ENCODE measurements at places on chromosomes 13 and 19.

- no peak for DNase-seq
Measured at GRCh38 chr13:106472621-106473020, 62.8 kb downstream of the EFNB2 start.

DNA sequence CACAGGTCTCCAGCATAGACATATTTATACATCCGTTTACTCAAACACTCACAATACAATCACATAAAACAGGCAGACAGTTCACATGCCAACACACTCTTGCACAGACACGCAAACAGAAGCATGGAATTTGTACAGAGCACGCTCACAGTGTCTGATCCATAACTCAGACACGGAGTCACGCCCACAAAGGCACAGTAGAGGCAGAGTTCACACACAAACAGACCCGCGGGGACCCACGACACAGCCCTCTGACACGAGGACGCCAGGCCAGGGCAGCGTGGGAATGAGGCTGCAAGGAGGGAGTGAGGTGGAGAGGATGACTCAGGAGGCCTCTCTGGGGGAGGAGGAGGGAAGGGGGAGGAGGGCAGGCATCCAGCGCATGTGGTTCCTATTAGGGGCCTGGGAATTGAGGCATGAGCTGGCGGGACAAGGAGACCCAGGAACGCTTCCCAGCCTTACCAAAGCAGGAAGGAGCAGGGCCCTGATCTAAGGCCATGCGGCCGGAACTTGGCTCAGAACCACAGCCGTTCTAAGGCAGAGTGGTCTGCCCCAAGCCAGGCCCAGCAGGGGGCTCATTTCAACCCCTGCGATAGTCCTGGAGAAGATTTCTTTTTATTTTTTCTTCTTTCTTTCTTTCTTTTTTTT is 9.1 kb upstream of the OLFM2 start:
- no peak for DNase-seq

GRCh38 chr13:101916108-101916774 is 463.8 kb downstream of the ITGBL1 start:
- no peak for DNase-seq

DNA sequence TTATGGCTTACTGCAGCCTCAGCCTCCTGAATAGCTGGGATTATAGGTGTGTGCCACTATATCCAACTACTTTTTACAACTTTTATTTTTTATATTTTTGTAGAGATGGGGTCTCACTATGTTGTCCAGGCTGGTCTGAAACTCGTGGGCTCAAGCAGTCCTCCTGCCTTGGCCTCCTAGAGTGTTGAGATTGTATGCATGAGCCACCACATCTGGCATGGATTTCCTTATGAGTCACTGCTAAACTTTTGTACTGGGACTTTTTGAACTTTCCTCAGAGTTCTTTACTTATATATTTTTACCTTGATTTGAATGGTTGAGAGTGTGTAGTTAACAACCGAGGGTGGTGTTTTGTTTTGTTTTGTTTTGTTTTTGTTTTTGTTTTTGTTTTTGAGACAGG is 33.4 kb downstream of the DNAJC3 start:
- DNase-seq = no peak

GRCh38 chr19:3684054-3684816 is 16.0 kb downstream of the PIP5K1C start:
- DNase-seq = no peak

DNA sequence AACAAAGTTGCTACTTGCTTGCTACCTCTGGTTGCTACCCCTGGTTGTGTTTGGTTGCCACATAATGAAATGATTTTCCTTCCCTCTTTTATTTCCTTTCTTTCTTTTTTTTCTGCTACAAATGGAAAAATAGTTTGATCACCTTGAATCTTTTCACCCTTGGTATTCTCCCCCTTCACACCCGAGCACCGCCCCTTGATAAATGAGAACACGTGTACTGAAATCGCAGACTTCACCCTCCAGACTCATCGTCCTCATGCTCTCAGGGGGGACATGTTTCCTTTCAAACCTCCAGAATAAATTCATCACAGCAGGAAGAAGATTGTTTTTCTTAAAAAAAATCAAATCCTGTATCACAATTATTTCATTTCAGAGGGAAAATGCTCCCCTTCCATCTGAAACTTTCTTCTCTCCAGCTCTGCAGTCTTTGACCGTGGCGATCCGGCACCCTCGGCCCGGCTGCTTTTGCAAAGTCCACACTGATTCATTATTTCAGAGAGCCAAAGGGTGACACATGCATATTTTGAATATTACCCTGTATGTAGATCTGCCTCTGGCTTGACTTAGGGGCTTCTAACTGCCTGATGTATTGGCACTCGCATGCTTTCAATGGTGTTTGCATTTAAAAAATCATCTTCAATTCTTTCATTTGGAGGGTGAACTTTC is 222.6 kb upstream of the MAB21L1 start:
- no peak for DNase-seq

DNA sequence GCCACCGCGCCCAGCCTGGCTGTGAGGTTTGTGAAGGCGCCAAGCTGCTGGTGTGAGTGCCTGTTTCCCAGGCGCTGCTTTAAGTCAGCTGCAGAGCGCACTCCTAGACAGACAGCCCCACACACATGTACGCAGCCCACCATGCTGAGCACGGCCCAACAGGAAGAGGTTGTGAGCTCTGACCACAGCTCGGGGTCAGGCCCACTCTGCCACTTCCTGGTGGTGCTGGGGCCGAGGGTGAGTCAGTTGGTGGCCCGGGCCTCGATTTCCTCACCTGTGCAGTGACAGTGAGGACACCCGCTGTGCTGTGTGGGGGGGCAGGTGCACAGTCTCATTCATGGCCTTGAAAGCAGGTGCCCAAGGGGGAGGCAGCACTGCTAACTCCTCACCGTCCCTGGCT is 106.7 kb downstream of the KDM4B start:
- no peak for DNase-seq

DNA sequence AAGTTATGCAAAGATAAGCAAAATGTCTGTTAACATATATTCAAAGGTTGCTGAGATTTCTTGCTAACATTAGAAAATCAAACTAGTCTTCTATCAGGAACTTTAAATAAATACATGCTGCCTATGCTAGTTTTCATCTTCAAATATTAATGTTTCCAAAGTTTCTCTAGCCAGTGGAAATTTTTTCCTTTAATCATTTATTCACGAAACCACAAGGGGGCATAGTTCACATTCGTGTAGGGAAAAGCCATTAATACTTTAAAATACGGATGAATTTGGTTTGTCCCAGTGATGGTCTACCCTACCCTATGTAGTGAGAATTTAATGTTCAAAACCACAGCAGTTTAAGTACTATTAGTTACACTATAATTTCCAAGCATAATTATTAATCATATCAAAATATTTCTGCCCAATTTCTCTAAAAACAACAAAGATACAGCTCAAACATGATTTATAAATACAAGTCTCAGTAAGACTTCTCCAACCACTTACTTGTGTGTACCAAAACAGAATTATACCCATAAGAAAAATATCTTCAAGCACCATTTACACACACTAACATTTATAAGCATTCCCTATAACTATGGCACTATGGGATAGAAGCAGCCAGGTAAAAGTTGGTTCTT is 16.2 kb downstream of the NUFIP1 start:
- no peak for DNase-seq

GRCh38 chr19:55206664-55207500 is 2.4 kb downstream of the PTPRH start:
- no peak for DNase-seq

- no peak for DNase-seq
Measured at GRCh38 chr19:10467104-10467706, 36.0 kb downstream of the KEAP1 start.

GRCh38 chr19:1747285-1748114 is 5.8 kb upstream of the ONECUT3 start:
- DNase-seq = no peak

DNA sequence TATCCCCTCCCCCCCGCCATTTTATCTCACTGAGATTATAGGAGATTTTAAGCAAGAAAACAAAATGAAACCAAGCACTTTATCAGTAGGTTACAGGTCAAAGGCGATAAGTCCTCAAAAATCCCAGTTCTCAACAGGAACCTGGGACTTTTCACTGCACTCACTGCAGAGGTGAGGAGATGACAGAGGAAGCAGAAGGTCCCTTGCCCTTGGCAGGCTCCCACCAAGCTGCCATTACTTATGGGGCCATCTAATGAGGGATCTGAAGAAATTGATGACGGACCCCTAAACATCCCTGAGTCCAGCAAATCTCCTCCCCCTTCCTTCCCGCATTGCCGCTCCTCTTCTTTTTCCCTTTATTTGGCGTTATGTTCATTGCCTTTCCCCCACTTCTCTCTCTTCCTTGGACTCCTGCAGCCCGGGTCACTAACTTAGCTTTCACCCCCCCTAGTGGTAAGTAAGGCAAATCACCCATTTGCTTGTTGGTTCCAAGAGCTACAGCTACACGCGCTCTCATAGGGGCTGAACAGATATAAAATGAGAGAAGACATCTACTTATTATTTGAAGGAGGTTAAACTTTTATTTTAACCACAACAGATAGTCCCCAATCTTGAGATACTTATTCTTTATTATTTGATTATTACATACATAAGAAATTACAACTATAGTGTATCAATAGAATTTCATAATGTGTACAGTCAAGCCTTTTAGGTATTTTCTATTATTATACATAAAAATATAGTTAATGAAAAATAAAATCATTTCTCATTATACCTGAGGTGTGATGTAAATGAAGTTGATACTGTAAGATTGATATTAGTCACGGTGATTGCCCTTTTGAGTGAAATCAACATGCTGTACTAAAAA is 52.0 kb upstream of the ARGLU1 start:
- DNase-seq = no peak

DNA sequence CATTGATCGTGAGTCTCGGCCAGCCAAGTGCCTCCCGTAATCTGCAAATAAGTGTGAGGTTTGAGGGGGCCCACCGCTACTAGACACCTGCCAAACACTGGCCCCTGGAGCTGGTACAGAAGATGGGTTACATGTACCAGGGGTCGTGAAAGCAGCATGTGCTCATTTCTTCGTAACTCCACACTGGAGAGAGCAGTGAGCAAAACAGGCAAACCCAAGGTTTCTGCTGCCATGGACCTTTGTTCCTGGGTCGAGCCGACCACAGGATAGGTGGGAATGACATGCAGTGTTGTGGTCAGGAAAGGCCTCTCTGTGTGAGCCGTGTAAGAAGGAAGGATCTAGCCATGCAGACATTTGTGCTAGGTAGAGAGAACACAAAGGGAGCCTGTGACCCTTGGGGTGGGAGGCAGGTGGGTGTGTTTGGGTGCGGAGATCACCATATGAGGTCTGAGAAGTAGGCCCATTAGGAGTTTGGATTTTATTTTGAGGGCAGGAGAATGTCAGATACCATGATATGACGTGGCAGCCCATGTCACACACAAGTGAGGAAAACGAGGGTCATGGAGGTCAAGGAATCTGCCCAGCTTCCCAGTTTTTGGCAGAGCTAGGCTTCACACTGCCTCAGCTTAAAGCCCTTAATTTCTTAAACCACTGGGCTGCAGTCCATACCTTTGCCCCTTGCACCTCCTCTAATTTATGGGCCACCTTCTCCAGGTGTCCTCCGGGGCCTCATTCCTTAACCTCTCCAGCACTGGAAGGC is 919 bp downstream of the GTF3A start:
- DNase-seq = no peak

- no peak for DNase-seq
Measured at GRCh38 chr13:33194820-33195692, 90.5 kb downstream of the STARD13 start.

GRCh38 chr13:94309997-94310855 is 169.3 kb downstream of the DCT start:
- DNase-seq = no peak

DNA sequence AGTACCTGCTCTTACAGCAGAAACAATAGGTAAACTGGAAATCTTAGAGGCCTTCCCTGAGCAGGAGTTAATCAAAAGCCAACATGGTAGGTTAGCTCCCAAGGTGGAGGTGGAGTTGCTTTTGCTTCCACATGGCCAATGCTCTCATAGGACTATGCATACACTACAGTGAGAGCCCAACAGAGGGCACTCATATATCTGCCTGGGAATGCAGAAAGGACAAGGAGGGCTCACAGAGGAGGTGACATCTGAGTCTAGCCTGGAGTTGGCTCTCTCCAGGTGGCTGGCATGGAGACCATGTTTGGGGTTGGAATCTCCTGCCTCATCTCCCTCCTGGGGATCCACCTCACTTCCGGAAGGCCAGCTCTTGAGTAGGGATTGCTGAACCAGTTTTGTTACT is 34.6 kb downstream of the ATP8A2 start:
- DNase-seq = no peak

DNA sequence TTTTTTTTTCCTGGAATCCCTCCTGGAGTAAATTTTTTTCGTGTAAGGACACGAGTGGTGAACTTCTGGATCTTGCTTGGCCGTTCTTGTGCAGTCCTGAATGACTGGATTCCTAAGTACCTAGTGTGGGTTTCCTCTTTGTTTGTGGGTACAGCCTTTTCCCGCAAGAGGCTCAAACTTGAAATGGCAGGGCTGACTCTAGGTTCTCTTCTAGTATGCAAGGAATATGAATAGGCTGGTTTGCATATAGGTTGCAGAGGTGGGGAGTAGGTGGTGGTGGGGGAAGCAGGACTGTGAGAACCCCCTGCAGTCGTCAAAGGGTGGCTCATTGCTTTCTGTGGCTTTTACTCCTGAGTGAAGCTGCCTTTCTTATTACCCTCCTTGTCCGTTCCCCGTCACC is 13.6 kb downstream of the UBAC2 start:
- DNase-seq = no peak

DNA sequence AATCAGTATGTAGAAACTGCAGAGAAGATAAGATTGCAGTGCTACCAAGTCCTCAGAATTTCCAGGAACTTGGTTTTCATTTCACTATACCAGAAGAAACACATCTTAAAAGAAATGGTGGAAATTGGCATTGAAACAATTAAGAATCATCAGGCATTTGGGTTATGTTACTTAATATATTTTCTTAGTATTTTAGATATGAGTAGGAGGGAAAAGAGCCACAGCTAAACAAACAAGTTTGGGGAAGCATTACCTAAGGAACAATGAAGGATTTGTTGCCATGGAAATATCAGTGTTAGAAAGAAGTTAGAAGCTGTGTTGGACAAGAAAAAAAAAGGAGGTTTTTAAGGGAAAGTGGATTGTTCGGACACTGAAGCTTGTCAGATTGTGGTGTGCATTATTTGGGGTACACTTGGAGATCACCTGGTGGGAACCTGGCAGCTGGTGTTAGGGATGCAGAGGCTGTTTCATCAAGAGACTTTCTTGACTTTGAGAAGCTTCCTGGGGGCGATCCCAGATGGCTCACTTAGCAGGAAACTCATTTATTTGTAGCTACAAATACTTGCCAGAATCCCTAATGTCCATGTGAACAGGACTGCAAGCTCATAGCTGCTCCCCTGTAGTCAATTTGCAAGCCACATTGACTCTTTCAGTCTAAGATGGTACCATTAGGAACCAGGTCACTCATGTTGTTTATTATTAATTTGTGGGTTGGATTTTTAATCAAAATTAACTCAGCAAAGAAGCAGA is 246.7 kb downstream of the RFC3 start:
- DNase-seq = no peak

- no peak for DNase-seq
Measured at GRCh38 chr13:37617173-37617572, 18.6 kb upstream of the POSTN start.
